NCI-H446 treated with DMSO at 0.1 percent for 48 hours (cell line): ENCODE measurements at places on chromosomes 3 and 15.

GRCh38 chr3:73136941-73137340 lies 75.5 kb downstream of the EBLN2 start:
- DNase-seq: no peak

- no peak for DNase-seq
These were observed 60.8 kb downstream of the ETV5 start for GRCh38 chr3:186048119-186048518.

GRCh38 chr3:49406571-49407565 lies 4.9 kb downstream of the RHOA start:
- no peak for DNase-seq

DNA sequence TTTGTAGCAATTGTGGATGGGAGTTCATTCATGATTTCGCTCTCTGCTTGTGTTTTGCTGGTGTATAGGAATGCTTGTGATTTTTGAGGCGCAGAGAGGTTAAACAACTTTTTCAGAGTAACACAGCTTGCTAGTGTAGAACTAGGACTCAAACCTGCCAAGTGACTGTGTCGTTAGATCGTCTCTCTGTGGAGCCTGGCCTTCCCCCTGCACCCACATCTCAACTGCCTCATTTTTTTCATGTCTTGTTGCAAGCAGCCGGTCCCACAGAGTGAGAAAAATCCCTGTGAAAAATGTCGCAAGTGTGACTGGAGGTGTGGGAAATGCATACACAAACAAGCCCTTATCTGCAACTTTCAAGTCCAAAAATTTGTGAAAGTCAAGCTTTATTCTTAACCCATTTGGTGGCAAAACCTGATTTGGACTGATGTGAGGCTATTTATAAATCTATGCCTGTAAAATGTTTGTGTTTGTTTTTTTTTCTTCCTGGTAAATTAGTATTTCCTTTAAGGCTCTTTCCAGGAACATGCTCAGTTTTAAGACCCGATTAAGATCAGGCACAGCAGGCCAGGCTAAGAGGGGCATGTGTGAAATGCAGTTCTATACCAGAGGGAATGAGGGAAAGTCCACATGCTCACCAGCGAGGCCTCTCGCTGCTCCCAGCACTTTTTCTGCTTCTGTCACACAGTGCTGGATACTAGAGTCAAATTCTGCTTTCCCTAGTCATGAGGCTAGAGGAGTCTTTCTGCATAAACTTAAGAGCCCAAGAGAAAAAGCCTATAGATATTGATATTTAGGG lies 25.8 kb downstream of the ST6GAL1 start:
- DNase-seq: no peak

- DNase-seq: no peak
These were observed 99.7 kb downstream of the PRICKLE2 start for GRCh38 chr3:64125561-64125960.

DNA sequence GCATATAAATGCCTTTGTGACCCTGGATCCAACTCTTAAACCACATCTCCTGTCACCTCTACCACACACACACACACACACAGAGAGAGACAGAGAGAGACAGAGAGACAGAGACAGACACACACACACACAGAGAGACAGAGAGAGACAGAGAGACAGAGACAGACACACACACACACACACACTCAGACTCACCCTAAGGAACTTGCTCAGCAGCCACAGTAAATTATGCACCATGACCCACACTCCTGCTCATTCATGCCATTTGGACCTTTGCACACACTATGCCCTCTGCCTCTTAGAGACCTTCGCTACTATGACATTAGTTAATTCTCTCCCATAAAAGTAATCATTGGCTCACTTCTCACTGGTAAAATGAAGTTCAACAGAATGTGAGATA lies 275.7 kb downstream of the ADAMTSL3 start:
- no peak for DNase-seq
